ENCODE measurements at places on chromosomes 11 and 22.

- no peak for DNase-seq
Observed at GRCh38 chr11:18111005-18111404, 5.1 kb upstream of the SAAL1 start.

- DNase-seq = no peak
Observed at GRCh38 chr11:46370253-46370652, 11.2 kb upstream of the MDK start.

DNA sequence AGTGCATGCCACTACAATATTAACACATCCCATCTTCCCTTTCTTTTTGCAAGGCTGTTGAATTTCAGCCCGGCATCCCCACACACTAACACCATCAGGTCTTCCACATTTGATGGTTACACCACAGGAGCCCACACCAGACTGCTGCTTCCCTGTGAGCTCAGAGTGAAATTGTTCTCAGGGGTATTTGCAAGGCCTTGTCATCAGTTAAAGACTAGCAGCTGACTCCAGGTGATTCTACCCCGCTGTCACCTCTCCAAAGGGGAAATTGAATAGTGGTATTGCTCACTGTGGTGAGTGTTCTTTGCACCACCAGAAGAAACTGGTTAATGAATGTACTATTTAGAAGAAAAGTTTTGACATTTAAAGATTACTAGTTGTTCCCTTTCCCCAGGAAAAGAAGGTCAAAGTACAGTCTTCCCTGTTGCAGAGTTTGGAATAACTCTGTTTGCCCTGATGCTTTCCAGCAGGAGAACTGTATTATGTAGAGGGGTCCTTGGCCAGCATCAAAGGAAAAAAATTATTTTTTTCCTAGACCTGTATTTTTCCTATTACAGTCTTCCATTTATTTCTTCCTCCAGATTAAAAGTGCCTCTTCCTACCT, 41.9 kb downstream of the BID start:
- no peak for DNase-seq

DNA sequence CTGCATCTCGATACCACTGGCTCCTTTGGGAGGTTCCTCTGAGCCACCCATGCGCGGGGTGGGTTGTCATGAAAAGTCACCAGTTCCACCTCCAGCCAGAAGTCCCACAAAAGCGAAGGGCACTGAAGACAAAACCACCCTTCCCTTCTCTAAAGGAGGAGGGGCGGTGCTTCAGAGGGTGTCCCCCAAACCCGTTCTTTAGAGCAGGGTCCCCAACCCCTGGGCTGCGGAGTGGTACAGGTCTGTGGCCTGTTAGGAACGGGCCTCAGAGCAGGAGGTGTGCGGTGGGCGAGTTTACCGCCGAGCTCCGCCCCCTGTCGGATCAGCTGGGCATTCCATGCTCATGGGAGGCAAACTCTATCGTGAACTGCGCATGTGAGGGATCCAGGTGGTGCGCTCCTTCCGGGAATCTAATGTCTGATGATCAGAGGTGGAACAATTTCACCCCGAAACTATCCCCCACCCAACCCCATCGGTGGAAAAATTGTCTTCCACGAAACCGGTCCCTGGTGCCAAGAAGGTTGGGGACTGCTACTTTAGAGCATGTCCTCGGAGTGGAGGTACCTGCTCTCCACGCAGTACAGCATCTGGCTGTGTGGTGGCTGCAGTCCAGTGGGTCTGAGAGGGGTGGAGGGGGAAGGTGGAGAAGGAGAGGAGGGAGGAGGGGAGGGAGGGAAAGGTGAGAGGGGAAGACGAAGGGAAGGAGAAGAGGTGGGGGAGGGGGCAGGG, 72.9 kb upstream of the SEPTIN5 start:
- DNase-seq = no peak

DNA sequence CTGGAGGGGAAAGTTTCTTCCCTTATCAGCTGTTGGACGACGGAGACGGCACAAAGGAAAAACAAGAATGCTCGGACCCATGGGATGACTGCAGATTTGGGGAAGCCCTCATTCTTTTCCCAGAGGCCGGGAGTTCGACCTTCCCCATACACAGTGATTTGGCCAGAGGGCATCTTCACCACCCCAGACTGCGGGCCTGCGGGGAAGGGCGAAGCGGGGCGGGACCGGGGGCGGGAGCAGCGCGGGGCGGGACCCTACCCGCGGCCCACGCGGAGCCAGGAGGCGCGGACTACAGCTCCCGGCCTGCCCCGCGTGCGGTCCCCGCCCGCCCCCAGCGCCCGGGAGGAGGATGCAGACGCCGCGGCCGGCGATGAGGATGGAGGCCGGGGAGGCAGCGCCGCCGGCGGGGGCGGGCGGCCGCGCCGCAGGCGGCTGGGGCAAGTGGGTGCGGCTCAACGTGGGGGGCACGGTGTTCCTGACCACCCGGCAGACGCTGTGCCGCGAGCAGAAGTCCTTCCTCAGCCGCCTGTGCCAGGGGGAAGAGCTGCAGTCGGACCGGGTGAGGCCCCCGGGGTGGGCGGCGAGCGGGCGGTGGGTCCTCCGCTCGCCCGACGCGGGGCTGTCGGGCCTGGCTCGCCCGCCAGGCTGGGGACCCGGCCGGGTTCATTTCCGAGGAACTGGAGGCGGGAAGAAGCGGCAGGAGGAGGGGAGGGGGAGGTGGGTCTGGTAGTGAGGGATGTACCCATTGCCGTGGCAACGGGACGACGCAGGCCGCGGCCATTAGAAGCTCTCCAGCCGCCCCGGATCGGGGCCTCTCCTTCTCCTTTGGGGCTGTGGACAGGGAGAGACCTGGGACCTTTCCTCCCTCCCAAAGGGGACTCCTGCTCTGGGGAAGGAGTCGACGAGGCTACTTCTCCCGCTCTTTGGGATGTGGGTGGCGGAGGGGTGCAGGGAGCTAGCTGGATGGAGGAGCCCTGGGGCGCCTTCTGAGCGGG, at the start of gene KCTD17:
Gene KCTD17 (plus strand): TSS at position 352 of the 995 bp plus-strand sequence. CDS start 19 bp downstream, at position 371.
- DNase-seq = peak; percentile 82

DNA sequence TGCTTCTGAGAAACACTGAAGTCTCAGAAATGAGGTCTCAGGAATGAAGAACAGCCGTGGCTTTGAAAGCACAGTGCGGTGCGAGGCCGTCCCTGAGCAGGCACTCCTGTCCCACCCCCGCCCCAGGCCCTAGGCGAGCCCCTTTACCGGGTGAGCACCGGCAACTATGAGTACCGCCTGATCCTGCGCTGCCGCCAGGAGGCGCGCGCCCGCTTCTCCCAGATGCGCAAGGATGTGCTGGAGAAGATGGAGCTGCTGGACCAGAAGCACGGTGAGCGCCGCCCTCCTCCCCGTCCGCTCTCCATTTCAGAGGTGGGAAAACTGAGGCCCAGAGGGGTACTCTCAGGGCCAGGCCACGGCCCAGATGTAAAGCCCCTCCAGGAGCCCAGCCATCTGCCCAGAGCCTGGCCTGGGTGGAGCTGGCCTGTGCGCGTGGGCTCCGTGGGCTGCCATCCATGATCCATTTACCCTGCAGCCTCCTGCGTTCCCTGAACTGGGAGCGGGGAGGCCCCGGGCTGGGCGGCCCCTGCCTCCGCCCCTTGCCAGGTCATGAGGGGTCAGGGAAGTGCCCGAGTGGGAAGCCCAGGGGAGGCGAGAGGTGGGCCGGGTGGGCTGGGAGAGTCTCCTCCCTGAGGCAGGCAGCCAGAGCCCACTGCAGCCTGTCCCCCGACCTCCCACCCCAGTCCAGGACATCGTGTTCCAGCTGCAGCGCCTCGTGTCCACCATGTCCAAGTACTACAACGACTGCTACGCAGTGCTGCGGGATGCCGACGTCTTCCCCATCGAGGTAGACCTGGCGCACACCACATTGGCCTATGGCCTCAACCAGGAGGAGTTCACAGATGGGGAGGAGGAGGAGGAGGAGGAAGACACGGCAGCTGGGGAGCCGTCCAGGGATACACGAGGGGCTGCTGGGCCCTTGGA, 9.5 kb downstream of the SLC16A8 start:
- no peak for DNase-seq

DNA sequence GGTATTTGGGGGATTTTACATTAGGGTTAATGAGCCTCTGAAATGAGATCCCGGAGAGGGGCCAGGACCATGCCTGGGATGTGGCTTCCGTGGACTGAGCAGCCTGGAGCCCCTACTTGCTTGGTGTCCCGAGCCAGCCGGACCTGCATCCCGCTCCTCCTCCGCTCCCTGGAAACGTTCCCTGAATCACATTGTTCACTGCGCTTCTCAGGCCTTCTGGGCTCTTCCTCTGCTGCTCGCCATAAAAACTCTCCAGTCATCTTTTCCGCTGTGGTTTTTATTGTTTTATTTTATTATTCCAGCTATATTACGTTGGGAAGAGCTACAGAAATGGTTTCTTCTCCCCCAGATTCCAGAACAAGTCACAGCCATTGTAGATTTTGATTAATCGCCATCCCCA, 13.3 kb upstream of the KCNQ1OT1 start:
- no peak for DNase-seq
